ENCODE measurements at places on chromosomes 6 and 20.

DNA sequence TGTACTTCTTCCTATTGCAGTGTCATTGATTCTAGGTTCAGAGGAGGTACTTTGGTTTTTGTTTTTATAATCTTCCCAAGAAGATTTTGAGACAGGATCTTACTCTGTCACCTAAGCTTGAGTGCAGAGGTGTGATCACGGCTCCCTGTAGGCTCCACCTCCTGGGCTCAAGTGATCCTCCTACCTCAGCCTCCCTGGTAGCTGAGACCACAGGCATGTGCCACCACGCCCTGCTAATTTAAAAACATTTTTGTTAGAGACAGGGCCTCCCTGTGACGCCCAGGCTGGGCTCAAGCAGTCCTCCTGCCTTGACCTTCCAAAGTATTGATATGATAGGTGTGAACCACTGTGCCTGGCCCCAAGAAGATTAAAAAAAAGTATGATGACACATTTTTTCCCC is 3.4 kb upstream of the SLC17A5 start:
- no peak for DNase-seq

- DNase-seq = no peak
Measured at GRCh38 chr6:19515939-19516338, 321.2 kb upstream of the ID4 start.

- no peak for DNase-seq
Measured at GRCh38 chr20:37894454-37894853, 8.5 kb upstream of the VSTM2L start.

DNA sequence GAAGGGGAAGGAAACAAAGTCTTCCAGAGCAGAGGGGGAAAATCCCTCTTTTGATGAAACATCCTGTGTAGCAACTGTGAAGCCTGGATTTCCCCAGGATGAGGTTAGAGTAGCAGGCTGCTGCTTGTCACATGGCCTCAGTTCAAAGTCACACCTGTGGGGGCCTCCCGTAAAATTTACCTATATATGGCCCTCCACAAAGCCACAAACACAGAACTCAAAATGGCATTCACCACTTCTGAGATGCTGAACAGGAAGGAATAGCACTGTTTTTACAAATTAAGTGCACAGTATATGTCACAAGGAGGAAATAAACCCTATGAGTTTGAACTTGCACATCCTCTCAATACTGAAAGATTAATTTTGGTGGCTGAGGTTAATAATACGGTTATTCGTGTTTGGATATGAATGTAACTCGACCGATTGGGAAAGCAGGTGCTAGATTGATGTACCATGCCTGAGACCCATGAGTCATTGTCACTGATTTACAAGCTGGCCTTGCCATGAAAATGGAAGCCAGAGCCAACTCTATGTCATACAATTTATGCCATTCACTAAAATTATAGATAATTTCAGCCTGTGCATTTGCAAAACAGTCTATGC is 70.6 kb downstream of the SGK1 start:
- DNase-seq = no peak

- DNase-seq = no peak
Measured at GRCh38 chr6:79170959-79171358, 63.5 kb downstream of the HMGN3 start.

- DNase-seq = no peak
Measured at GRCh38 chr6:6610031-6610591, 21.6 kb downstream of the LY86 start.

- no peak for DNase-seq
Measured at GRCh38 chr6:72787391-72788031, 165.6 kb downstream of the KCNQ5 start.

GRCh38 chr20:50048420-50049166 is 64.4 kb downstream of the UBE2V1 start:
- DNase-seq = no peak

DNA sequence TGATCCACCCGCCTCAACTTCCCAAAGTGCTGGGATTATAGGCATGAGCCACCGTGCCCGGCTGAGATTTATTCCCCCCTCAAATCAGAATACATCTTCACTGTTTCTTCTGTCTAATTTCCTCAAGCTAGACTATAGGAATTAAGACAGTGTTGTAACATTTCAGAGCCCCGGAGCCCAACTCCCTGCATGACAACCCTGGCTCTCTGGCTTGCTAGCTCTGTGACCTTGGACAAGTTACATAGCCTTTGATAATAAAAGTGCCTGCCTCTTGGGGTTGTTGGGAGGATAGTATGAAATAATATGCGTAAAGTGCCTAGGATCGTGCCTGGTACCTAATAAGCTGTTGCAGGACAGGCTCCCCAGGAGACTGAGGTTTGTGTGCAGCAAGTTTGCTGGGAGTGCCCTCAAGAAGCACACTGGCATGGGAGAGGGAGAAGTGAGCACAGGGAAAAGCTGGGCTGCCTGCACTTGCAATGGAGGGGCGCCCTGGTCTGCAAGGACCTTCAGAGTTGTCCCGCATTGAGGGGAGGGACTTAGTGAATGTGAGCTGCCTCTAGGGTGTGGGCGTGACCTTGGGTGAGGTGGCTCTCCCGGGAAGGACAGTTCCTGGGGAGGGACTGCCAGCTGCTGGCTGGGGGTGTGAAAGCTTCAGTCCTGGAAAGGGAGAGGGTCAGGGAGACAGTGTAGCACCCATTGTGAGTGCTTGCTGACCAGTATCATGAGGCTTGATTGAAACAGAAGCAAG is 43.4 kb downstream of the TAF8 start:
- no peak for DNase-seq

GRCh38 chr20:23033918-23034317 is 1.2 kb upstream of the SSTR4 start:
- no peak for DNase-seq

DNA sequence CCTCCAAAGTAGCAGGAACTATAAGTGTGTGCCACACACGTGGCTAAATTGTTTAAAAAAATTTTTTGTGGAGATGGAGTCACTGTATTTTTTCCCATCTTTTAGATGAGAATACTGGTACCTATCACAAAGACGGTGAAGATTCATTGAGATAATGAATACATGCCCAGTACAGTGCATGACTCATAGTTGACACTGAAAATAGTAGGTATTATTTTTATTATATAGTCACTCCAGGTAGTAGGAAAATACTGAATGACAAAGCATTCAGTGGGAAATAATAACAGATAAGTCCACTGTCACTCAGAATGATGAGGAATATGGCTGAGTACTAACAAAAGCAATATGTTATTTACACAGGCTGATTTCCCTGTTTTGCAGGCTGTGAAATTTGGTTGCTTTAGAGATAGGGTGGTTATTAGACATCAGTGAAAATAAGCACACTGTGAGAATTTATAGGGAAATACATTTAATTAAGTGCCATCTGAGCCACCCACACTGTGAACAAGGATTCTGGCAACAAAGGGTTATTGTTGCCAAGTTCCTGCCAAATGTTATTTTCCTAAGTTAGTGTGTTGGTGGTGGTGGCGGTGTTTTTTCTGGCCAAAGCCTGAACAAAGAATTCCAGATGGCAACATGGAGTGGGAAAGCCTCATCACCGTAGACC is 129.8 kb upstream of the FOXQ1 start:
- no peak for DNase-seq

- no peak for DNase-seq
Measured at GRCh38 chr6:79627422-79627821, 3.7 kb upstream of the SH3BGRL2 start.

DNA sequence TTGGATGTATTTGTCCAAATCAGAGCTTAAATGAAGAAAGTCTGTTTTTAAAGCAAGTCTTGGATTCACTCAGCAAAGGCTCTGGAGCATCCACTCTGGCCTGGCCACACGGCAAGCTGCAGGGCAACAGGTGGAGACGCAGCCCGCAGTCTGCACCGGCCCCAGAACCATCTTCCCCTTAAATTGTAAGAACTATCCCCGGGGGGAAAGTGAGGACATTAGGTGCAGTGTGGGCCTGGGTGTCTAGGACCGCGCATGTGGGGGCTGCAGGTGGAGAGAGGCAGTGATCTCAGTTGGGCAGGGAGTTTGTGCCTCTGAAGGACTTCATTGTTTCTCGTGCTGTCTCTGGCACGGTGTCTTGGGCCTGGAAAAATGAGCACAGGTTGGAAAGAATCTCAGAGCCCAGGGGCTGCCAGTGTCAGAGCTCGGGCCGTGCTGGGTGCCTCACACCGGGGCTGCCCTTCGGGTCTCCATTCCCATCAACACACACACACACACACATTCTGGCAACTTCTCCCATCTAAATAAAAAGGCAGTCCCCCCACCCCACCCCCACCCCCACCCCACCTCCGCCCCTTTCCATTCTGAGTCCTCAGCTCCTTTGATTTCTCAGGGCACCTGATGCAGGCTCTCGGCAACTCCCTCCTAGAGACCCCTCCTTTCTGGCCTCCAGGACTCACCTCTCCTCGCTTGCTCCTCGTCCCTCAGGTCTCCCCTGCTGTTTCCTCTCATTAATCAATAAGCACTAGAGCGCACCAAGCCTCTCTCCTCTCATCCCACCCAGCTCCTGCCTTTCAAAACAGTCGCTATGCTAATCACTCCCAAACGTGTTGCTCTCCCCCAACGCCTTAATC is 48.4 kb downstream of the FOXF2 start:
- DNase-seq = no peak

DNA sequence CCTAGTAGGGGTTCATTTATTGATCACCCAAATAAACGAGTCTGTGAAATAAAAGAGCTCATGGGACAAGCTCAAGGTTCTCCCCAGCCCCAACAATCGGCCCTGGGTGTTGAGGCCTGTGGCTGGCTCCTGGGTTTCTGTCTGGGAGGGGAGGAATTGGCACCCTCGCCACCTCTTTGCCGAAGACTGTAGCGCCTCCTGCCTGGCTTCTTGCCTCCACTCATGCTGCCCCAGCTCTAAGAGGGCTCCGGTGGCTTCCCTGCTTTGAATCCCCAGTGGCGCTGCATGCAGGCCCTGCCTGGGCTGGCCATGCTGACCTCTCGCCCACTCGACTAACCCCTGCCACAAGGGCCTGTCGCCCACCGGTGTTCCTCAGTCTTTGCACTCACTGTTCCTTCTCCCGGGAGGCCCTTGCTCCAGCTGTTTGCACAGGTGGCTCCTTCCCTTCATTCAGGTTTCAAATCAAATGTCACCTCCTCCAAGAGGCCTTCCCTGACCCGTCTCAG is 5.4 kb downstream of the MLN start:
- DNase-seq = no peak

DNA sequence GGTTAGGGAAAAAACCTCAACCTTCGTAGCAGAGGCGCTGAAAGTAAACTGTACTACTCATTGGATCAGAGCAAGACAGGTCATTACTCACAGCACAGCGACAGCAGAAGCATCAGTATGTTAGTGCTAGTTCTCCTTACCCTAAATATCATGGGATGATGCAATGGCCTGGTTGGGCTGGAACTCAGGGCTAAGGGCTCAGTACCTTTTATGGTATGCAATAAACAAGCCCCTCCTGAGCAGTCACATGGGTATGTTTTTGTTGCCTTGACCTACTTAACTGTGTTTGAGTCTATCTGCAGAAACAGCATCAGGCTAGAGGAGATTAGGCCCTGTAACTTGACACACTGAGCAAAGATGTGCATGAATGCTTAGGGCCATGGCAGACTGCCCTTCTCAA is 369.4 kb upstream of the IMPG1 start:
- DNase-seq = no peak

GRCh38 chr6:148358196-148358785 is 15.7 kb downstream of the SASH1 start:
- DNase-seq = no peak

GRCh38 chr6:157390273-157391060 is 9.5 kb downstream of the ZDHHC14 start:
- no peak for DNase-seq

GRCh38 chr6:141965016-141965545 is 167.6 kb upstream of the GJE1 start:
- DNase-seq = no peak

GRCh38 chr20:46123482-46124245 is 5.5 kb downstream of the CD40 start:
- DNase-seq = no peak

DNA sequence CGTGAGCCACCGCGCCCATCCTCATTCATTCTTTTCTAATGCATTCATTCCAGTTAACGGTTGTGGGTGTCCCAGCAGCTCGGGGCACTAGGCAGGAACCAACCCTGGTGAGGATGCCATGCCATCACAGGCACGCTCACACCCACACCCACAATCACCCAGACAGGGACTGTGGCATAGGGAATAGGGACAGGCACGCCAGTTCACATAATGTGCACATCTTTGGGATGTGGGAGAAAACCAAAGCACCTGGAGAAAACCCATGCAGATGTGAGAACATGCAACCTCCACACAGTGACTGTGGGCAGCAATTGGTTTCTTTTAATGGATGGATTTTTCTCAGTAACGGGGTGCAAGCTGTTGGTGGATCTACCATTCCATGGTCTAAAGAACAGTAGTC is 64.3 kb downstream of the IRF4 start:
- DNase-seq = no peak

Measured in NCI-H187 (cell line).